ENCODE measurements at places on chromosomes 12 and 14. TPM values are rescaled to one million over a fixed set of nuclear protein-coding genes. Genes with fewer than 3 reads are reported as not detected.
A peak's percentile ranks its signal among the peaks of the same experiment; 100 is the strongest.

RERG gene
- total RNA-seq, result 5.9 TPM

DNA sequence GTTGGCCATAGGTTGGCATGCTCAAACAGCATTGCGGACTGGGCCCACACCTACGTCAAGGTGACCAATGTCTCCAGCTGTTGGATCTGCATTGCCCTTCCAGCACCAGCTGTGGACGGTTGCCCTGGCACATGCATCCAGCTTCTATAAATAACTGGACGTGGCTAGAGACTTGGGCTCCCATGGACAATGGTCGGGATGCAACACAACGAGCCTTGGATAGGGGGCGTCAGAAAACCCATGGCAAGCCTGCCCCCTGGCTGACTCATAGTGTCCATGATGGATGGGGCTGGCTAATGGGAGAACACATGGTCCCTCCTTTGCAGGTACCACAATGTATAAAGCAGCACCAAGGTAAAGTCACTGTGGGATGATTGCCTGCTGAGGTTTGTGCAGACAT lies 331.6 kb upstream of the FAR2 start:
- DNase-seq, result no peak

GRCh38 chr14:23071244-23071920 lies 14.1 kb upstream of the CDH24 start:
- peak; percentile 83 for DNase-seq

- DNase-seq, result no peak
Measured at GRCh38 chr12:121943926-121944325, 25.5 kb downstream of the CFAP251 start.

NTN4 gene
- 35.1 TPM for total RNA-seq

DNA sequence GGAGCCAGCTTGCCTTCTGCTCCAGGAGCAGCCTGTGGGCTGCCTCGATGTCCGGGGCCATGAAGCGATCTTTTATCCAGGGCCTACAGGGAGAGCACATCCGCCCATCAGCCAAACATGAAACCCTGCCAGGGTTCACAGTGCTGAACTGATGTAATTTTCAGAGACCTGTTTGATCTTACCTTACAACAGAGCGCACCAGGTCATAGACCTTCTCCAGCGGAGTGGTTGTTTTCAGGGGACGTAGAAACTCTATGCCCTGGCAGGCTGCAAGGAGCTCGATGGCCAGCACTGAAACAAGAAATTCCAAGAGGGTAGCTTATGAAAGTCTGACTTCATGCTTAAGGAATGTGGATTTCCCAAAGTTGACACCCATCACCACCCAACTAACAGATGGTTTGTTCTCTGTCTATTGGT lies 19.7 kb downstream of the HAL start:
- no peak for DNase-seq

DNA sequence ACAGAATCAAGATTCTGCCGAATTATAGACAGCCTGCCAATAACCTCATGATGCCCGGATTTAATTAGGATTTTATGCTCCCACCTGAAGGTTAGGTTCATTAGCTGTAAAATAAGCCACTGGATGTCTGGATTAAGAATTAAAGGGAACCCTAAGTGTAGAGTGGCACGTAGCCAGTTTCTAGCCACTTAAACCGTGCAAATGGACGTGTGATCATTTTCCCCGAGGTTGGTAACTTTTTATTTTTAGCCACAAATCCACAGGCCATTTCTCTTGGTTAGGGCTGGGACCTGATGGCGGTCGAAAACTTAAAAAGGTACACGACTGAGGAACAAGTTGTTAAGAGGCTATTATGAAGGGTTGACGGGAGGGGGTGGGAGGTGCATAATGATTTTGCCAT lies 127.3 kb upstream of the TMPO start:
- DNase-seq, result no peak

GRCh38 chr14:91396959-91397815 lies 20.4 kb downstream of the CCDC88C start:
- no peak for DNase-seq

SAMD15 gene
- total RNA-seq, result 3.5 TPM
